ENCODE measurements at places on chromosomes 4 and X.

DNA sequence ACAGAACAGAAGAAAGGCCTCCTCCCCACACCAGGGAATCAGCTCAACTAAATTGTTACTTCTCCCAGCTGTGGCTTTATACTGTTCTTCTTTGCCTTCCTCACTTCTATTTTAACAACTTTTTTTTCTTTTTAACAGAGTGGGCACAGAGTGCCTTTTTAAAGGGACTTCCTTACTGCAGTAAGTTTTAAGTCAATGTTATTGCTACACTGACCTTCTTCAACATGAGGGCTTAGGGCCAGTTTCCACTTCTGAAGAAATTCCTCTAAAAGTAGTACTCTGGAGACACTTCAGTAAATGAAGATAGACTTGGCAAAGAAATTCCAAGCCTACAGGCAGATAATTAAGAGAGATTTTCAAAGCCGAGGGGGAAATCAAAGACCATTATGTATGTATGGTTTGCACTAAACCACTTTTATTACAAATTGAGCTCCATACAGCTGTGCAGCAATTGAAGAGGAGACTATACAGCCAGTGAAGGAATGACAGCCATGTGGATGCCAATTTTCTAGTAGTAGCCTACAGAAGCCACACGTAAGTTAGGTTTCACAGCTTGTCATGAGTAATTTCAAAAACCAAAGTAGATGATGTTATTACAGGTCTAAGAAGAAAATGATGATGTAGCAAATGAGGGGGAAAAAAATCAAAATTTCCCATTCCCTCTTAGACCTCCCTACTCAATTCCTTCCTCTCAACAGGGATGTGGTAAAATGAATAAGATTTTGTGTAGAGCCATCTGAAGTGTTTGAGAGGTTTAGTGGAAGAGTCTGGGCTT lies 36.9 kb upstream of the RASGEF1B start:
- no peak for DNase-seq

- DNase-seq: no peak
These were observed 57.6 kb downstream of the TNIP2 start for GRCh38 chr4:2698504-2698903.

GRCh38 chr4:129581305-129581704 lies 485.4 kb downstream of the C4orf33 start:
- no peak for DNase-seq

DNA sequence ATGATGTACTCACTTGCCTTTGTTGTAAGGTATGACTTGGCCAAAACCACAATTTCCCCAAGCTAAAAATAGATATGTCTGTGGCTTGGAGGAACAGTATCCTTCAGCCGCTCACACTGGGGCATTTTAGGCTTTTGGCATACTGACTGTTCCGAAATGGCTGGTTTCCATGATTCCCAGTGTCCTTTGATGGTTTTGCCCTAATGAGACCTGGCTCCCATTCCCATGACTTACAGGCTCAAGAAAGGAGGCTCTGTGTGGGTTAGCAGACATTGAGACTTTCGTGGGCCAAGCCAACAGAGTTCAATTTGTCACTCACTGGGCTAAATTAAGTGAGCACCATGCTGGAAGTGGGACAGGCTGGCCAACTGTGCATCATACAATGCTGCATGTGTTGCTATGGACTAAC lies 150.6 kb downstream of the CEP135 start:
- DNase-seq: no peak

GRCh38 chr4:102736636-102737549 lies 23.9 kb downstream of the MANBA start:
- DNase-seq: no peak

- no peak for DNase-seq
These were observed 82.0 kb downstream of the ANOS1 start for GRCh38 chrX:8649969-8650368.

- DNase-seq: no peak
These were observed 18.9 kb downstream of the RAB33B start for GRCh38 chr4:139472852-139473251.

DNA sequence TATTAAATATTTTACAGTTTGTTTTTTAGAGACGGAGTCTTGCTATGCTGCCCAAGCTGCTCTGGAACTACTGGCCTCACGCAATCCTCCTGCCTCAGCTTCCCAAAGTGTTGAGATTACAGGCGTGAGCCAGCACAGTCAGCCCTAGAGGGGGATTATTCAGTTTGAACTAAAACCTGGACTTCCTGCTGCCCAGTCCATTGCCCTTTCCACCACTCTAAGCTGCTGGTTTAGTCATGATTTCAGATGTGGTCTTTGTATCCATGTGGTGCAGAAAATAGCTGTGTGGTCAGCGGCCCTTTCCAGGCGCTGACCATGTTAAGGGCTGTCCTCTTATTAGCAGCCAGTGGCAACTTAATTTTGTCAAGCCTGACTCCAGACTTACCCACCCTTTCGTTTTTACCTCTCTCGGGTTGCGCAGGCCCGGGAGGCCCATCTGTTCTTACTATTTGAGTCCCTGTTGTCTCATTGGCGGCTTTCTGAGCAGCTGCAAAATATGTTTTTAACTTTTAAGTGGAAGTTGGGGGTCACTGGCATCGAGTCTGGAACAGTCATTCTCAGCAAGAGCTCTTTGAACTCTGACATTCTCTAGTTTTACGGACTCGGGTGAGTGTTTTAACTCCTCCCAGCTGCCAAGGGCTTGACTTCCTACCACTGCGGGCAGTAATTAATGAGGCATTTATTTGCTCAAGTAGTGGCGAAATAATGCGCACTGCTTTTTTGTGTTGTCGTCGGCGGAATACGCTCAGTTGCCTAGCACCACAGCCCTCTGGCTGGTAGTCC lies 773 bp upstream of the VMA21 start:
- no peak for DNase-seq

Data from activated CD8-positive, alpha-beta memory T cell treated with anti-CD3 and anti-CD28 coated beads for 1 hour (primary cell).